WERI-Rb-1 (cell line): ENCODE measurements at places on chromosomes 3 and 15.

DNA sequence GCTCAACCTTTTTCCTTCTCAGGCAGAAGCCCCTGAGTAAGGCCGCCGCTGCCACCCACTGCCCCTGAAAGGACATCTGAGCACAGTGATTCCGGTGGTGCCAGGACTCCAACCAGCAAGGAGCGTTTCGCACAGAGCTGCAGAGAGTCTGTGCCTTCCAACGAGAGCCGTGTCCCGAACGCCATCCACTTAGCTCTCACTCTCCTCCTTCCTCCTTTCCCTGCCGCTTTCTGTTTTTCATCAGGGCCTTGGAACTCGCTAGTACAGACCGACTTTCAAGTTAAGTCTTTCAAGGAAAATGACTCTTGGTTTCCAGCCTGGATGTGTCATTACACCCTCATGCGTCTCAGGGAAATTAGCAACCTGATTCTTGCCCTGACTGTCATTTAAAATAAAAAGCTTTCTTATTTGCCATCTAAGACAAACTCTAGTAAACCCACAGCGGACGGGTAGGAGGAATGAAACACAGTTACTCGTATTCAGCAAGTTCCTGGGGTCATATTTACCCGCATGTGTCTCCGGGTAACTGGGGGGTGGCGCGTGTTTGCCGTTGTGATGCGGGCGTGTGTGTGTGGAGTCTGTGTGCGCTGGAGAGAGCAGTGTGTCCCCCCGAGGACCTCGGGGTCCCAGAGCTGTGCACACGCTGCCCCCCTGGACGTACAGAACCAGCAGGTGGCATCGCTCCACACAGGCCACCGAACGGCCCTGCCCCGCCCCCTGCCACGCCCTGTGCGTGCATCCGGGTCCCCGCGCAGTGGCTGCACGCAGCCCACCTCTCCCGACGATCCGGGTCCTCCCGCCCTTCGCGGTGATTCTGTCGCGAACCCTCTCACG, 30.4 kb upstream of the ALDH1A3 start:
- no peak for DNase-seq

DNA sequence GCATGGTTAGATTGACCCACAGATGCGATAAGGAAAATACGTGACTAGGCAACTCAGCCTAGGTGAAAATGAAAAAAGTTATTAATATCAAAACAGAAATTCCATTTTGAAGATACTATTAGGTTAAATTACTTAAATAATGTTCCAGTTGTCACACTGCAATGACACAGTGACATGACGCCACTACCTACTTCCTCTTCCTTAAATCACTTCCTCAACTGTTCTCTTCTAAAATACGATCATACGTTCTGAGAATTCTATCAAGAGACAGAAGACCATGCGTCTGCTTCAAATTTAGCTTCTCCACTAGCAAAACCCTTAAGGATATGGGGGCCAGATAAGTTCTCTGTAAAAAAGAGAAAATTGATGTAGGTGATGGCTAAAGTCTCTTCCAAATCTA, 18.2 kb downstream of the CMTM6 start:
- DNase-seq = no peak

DNA sequence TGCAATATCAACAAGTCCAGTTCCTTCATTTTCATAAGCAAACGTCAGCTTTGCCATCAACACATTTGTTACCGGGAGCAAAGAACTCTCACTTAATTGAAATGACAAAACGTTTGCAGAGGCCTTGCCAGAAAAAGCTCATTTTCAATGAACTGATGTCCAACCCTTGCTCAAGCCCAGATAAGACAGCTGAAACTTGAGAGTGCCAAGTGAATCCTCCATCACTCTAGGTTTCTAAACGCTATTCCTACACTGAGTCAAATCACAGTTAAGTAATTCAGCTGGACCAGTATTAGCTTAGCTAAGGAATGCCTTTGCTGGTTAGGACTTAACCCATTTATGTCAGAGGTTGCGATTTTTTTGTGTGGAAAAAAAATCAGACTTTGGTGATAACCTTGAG, 11.5 kb downstream of the CHSY1 start:
- no peak for DNase-seq

DNA sequence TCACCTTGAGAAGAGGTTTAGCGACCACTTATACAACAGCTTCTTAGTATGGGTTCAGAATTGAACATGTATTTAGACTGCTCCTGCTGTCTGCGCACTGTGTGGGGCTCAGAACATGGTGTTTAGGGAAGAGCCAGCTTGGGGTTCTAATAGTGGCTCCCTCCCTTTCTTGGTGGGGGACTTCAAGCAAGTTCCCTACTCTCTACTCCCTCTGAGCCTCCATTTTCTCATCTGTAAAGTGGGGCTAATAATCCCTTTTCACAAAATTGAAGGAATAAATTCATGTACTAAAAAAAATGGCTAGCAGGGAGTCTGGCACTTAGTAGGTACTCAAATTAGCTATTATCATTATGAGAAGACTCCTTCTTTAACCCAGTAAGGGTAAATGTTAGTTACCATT, 97.5 kb upstream of the SPATA12 start:
- DNase-seq = no peak

- no peak for DNase-seq
Measured at GRCh38 chr3:146590521-146590920, 14.6 kb downstream of the PLSCR5 start.

GRCh38 chr3:116691041-116691440, 18.5 kb upstream of the TUSC7 start:
- DNase-seq = no peak

DNA sequence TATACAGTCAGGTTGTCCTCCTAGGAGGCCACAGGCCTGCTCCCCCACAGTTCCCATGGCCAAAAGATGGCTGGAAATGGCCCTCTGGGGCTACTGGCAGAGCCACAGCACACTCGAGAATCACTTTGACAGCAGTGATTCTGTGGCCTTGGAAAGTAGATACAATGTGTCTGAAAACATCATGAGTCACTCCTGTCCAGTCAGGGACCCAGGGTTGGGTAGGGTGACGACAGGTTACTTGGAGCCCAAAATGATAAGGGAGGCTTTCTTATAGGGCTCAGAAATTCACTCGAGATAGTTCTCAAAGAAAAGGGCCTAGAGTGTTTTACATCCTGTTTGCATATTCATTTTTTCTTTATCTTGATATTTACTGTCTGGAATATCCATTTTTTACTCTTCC, 24.3 kb downstream of the MRPS25 start:
- no peak for DNase-seq

DNA sequence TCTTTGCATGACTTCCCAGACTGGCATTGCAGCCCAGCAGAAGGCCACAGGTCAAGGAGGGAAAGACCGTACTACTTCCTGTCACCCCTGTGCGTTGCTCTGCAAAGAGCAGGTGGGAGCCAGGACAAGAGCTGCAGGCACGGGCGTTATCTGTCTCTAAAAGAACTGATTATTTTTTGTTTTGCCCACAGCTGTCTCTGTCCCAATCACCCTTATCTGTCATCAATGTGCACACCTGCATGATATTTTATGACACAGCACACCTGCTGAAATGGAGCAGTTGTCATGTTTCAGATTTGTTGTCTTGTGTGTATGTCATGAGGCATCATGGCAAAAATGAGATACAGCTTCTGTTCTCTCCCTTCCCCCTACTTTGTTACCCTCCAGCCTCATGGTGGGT, 58.8 kb downstream of the SLCO3A1 start:
- DNase-seq = no peak

DNA sequence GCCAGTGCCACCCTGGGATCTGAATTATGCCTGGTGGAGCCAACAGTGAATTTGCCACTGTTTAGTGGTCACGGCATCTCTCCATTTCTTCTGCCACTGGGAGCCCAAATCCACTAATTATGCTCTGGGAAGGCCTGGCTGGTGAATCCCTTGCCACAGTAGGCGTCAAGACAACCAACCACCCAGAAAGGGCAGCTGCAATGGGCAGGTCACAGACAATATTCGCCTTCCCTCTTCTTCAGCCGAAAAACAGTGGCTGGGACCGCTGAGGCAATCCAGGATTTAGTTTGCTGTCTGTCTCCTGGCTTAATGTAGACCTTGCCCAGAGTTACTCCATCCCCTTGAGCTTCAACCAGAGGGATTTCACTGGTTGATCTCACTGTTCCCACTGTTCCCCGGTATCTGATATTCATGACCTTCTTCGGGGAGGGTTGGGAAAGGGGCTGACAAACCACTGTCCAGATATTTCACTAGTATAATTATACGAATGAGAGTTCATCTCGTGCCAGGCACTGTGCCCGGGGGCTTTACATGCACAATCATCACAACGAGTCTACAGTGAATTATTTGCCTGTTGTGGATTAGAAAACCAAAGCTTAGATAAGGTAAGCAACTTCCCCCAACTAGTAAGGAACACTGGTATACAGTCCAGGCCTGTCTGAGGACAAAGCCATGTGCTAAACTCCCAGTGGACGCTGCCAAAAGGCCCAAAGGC, 49.9 kb upstream of the RAB6B start:
- DNase-seq = no peak

GRCh38 chr3:144524531-144524930, 552.9 kb downstream of the DIPK2A start:
- DNase-seq = no peak

DNA sequence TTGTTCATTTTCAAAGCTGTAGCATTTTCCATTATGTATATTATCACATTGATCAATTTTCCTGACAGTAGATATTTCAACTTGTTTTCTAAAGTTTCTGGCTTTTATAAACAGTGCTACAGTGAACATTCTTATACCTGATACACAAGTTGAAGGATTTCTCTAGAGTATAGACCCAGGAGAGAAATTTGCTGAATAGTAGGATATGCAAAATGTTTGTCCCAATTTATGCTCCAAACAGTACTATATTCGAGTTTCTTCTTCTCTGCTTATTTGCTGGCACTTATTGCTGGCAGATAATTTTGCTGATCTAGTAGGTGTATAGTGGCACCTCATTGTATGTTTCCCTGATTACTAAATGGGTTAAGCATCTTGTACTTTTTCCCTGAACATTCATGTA, 117.2 kb upstream of the CHRM5 start:
- no peak for DNase-seq
